ENCODE measurements at places on chromosomes 4 and X.

DNA sequence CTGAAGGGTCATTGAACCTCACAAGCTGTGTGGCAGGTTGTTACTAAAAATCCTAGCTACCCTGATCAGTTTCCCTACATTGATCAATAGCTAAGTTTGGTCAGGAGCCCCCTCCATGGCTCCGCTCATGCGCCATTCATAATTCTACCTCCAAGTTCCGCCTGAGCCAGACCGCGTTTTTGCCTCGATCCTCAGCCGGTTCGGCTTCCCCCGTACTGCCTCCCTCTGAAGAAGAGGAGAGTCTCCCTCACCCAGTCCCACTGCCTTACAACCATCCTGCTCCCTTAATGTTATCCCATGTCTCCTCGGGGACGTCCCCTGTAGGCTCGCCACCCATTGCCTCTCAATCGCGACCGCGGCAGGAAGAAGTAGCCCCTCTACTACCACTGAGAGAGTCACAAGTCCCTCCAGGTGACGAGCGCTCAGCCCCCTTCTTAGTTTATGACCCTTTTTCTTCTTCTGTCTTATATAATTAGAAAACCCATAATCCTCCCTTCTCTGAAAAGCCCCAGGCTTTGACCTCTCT is 158.2 kb downstream of the DEFB131A start:
- no peak for DNase-seq

GRCh38 chrX:154458116-154458953 is at the start of gene PLXNA3:
Gene PLXNA3 (plus strand): TSS chrX:154458281. CDS start chrX:154460184, 1,903 bp downstream.
- DNase-seq = peak; percentile 36

DNA sequence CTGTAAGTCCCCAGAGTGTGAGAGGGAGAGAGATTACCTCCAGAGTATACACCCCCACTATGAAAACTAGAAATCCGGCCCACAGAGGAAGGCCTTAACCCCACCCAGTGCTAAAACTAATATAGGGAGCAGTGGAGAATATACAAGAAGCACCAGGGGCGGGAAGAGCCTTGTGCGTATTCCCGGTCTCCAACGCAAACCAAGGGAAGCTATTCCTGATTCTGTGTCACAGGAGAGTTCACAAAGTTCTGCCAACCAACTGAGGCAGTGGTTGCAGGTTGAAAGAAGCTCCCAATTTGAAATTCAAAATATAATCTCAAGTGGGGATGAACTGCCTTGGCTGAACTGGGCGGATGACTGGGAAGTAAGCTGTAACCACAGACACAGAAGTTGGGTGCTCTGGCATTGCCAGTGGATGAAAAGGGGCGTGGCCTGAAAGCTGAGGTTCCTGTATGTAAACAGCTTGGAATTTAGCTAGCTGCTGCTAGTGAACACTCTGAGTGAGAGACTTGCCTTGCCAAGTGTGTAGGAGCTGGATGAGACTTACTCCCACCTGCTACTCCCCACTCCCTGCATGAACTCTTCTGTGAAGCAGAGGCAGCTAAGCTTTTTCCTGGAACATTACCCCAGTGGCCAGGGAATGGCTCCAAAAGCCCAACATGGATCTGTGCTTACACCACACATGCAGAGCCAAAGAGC is 32.7 kb downstream of the ELF2 start:
- DNase-seq = peak; percentile 81

DNA sequence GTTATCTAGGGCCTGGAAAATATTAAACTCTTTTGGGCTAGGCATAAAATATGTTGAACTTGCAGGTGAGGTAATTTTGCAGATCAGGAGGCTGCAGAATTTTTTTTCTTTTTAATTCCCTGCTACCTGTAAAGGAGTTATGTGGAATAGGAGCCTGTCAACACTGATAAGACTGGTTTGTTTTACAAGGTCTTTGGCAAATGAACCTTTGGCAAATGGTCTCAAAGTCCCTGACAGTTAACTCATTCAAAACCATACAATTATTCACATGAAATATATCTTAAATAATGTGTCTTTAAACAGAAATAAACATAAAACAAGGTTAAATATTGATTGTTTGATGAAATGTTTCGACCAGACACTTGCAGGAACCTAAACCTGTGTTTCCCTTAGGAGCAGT is 340.2 kb downstream of the GASK1B start:
- DNase-seq = no peak

DNA sequence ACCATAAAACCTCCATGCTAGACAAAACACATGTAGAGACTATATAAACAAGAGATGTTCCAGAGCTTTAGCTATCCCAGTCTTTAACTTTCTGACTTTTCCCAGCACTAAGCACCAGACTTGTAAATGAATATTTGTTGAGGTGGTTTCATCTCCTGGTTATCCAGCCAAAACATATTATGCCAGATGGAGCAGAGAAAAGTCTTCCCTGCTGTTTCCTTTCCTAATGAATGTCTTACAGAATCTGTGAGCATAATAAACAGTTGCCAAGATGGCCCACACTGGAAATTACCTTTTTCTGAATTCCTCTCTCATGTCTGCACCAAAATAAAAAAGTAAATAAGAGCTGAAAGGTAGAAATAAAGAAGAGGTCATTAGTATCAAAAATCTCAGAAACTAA is 159.2 kb downstream of the TECRL start:
- no peak for DNase-seq

- DNase-seq = no peak
Measured at GRCh38 chr4:150256841-150257730, 178.8 kb downstream of the DCLK2 start.

DNA sequence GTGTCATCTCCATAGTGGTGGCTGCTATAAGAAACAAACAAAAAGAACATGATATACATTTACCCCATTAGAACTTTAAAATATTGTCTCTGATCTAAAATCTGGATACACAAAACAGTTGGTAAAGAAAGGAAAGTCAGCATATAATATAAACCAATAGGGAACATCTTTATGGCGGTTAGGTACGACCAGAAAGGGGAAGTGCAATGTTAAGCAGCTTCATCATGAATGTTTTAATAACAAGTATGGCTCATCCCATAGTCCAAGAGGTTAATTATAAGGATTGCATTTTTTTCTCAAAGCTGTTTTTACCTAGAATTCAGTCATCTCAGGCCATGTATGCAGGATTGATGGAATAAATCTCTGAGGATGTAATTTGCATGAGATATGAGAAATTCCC is 1869.7 kb downstream of the PCDH7 start:
- DNase-seq = no peak

GRCh38 chrX:26019386-26019785 is 118.8 kb upstream of the MAGEB18 start:
- no peak for DNase-seq

GRCh38 chr4:124178449-124179021 is 534.0 kb downstream of the ANKRD50 start:
- no peak for DNase-seq

GRCh38 chrX:68902706-68903504 is 74.1 kb downstream of the EFNB1 start:
- no peak for DNase-seq

DNA sequence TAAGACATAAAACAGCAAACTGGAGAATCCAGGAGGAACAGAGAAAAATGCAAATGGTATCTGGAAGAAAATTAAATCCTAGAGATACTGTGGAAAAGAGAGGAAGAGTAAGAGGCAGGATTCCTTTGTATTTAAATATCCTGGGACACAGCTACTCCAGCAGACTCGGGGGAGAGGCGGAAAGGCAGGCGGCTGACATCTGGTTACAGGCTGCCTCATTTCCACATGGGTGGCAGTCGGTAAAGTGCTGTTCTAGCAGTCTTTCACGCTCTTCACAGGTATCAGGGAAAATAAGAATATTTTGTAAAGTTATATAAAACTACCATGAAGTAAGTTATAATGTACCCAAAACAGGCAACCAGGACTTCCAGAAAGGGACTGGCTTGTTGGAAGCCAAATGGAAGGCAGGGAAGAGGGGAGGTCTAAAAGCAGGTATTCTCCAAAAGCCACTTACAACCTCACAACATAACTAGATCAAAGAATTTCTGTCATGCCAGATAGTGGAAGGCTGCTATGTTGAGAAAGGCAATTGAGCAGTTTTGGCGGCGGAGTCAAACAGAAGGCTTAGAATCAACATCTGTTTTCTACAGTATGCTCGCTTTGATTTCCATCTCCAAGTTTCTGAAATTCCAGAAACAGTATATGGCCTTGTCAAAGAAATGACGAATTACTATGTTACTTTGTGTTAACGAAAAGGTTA is 1.3 kb upstream of the TIGD2 start:
- no peak for DNase-seq

DNA sequence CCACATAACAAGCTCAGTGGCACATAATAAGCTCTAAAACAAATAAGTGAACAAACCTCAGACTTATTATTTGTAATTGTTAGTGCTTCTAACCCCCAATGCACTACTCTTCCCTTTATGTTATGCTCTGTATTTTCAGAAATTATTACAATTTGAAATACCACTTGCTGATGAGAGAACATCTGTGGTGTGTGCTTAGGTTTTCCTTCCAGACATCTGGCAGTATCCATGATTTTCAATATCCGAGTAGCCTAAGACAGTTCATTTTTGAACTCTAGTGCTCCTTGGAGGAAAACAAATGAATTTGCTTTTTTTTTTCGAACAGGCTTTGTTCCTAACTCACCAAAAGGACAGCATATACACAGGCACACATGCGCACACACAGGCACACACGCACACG is 278.7 kb upstream of the CLNK start:
- no peak for DNase-seq

- no peak for DNase-seq
Measured at GRCh38 chr4:99437723-99438404, 2.7 kb upstream of the ADH7 start.

DNA sequence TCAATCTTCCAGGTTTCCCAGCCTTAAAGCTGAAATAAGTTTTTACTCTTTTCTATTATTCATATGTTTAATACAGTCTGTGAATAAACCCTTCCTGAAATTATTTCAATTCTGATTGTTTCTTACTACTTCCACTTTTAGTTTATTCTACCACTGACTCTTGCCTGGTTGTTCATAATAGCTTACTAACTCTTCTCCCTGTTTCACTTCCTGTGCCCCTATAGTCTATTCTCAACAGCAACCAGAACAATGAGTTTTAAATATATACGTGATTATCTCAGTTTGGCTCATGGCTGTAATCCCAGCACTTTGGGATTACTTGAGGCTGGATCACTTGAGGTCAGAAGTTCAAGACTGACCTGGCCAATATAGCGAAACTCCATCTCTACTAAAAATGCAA is 408.0 kb upstream of the SPOCK3 start:
- DNase-seq = no peak

DNA sequence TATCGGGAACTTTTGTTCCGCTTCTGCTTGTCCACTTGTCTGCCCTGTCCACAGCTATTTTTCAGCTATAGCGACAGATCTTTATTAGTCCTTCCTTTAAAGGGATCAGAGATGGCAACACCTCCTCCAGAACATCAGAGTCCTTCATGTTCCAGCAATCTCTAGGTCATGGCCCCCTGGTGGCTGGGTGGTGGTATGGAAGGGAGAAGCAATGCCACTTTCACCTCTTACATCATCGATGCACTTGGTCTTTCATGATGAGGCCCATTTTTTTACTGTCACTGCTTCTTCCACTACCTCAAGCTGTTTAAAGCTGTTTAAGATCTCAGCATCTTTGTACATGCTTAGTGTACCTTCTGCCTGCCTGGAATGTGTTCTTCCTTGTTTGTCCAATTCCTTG is 106.7 kb downstream of the ARHGAP6 start:
- peak; percentile 51 for DNase-seq

- DNase-seq = no peak
Measured at GRCh38 chrX:146355440-146355839, 454.1 kb upstream of the CXorf51B start.

DNA sequence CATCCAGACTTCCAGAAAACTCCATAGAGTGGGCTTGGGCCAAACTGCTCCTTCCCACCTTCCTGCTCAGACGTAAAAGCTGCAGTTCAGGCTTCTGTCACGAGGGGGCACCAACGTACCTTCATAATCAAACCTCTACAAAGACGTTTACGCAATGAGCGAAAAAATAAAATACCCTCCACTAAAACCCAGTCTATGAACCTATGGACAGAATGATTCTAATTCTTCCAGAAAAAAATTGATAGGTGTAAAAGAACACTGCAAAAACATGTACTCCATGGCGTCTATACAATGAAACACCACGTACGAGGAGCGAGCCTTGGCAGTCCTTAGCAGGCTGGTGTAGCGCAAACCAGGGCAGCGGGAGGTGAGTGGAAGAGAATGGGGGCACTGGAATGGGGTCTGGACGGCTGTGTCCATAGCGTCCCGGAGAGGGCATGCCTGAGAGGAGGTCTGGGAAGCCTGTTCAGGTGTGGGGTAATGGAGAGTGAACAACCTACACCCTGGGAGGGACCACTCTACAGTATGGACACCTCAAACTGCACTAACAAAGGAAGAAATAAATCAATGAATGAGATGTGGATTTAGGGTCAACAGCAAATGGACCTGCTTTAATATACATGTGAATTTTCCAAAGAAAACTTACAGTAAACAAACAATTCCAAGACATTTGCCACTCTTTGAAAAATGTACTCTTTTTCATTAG is 14.4 kb upstream of the RAB40A start:
- DNase-seq = peak; percentile 67

DNA sequence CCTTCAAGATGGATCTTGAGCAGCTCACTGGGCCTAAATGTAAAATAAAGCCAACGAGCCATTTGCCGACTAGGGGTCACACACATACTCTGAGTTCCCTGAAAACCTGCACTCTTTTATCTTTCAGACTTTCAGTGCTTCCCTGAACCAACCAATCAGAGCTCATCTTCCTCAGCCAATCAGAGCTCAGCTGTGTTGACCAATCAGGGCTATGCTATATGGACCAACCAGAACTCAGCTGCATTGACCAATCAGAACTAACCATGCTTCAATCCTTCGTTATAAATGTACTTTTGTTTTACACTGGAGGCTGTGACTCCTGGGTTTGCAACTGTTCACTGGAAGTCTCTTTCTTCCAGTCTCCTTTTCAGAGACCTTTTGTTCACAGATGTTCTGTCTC is 19.3 kb downstream of the SLC25A53 start:
- DNase-seq = no peak

DNA sequence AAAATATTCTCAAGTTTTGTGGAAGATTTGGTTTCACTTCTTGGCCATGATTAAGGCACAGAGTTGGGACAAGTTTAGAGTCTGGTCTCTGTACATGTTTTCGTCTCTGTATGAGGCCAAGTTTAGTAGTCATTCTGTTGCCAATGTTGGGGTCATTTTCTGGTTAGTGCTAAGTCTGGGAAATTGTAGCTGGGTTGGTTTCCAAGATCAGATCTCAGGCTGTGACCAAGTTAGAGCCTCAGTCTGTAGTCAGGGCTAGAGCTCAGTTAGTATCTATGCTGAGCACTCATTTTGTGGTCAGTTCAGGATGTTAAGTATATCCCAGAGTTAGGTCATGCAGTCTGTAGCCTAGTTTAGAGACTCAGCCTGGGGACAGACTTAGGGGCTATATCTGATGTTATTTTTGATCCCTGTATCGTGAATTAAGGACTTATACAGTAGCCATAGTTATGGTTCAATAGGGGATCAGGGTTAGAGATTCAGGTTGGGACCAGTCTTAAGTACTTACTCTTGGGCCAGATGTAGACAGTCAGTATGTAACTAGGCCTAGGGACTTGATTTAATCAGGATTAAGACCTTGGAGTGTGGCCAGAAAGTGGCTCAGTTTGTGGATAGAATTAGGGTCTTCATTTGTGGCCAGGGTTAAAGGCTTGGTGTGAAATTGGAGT is 6.6 kb upstream of the ENOX2 start:
- DNase-seq = no peak

Data from inflammatory macrophage (primary cell).